ENCODE measurements at places on chromosomes 2 and 18.

GRCh38 chr2:33326100-33326499 lies 150.3 kb upstream of the RASGRP3 start:
- no peak for DNase-seq

DNA sequence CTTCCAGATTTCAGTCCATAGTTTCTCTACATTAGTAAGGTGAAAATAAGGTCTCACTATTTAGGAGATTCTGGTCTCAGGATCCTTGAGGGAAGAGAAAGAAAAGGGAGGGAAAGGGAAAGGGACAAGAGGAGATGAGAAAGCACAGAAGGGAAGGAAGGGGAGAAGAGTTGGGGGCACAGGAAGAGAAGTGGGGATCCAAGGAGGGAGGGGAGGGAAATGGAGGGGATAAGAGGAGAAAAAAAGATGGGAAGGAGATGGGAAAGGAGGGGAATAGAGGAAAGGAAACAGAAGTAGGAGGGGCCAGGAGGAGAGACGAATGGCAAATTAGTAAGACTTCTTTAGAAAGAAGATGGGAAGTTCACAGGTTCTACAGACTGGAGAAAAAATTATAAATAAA lies 39.2 kb upstream of the SPTBN1 start:
- no peak for DNase-seq

DNA sequence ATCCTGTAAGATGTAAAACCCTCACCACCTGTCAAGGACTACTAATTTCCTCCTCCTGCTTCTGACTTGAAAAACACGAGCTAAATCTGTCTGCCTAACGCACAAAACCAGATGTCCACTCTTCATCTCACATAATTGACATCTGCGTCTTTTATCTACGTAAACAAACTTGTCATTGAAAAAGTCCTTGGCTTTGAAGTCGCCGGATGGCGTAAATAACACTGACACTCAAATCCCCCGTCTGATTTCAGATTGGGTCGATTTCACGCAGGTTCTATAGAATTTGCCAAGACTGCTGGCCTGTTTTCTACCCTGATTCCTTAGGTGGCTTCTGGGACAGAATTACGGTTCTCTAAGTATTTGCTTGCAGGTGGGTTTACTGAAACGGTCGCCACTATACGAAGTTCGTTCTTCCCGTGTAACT lies 539 bp upstream of the MOB4 start:
- DNase-seq, result no peak

DNA sequence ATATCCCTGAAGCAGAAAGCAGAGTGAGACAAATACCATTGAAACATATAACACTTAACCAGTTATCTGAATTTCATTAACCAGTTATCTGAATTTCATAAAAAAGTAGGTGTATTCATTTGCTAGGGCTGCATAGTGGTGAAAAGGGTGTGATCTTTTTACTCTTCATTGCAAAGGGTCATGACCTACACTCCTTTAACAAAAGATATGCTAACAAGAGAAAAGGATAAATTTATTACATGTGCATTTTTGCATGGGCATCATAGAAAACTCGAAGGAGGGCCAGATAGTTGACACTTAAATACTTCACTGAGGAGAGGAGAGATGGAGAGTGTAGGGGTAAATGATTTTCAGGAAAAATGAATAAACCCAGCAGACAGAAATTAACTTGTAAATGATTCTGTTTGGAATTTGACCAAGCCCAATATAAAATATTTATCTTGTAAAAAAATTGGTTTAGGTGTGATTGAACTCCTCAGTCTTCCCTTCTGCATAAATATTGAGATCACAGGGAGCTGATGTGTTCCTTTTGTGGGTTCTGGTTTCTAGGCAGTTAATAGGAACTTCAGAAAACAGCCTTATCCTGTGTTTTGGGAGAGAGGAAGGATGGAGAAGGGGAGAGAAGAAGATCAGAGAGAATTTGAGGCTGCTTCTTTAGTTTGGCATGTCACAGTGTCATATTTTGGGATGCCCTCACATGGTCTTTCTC lies 372.5 kb upstream of the SYT4 start:
- no peak for DNase-seq

GRCh38 chr2:234267534-234267933 lies 217.0 kb downstream of the SPP2 start:
- DNase-seq, result no peak

- DNase-seq, result no peak
Measured at GRCh38 chr2:78418021-78418420, 607.5 kb upstream of the REG3G start.

- DNase-seq, result no peak
Measured at GRCh38 chr2:47239119-47239969, 84.2 kb upstream of the STPG4 start.

DNA sequence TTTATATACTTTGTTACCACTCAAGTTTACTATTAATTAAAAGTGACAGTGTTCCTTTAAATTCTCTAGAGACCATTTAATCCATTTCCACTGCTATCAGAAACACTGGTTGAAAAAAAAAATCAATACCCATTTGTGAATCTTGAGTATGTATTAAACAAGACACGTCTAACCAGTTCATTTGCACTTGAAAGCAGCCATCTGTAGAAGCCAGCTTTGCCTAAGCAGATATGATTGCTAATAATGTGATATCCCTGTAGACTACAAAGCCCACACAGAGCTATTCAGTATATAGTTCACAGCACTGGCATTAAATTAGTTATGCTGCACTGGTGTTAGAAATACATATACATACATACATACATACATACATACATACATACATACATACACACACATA lies 111.8 kb upstream of the SP3 start:
- DNase-seq, result no peak

- no peak for DNase-seq
Measured at GRCh38 chr2:11683476-11683875, 13.5 kb upstream of the NTSR2 start.

GRCh38 chr18:57771626-57772025 lies 31.5 kb downstream of the ATP8B1 start:
- DNase-seq, result no peak

- no peak for DNase-seq
Measured at GRCh38 chr2:71781695-71782228, 328.4 kb downstream of the DYSF start.

DNA sequence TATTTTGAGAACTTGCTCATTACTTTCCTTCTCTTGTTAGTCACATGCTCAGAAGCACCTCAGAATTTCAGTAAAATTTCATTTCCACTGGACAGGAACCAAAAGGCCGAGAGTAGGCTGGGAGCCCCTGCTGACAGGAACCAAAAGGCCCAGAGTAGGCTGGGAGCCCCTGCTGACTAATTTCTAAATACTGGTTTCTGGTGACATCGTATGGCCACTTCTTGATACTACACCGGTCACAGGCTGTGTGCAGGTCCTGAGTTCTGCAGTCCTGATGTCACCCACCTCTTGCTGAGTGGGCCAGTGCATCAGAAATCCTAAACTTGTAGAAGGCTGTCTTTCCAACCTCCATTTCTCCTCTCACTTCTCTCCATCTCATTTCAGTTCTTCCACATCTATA lies 17.7 kb upstream of the EN1 start:
- no peak for DNase-seq

GRCh38 chr2:16215902-16216557 lies 275.7 kb downstream of the MYCN start:
- DNase-seq, result no peak

DNA sequence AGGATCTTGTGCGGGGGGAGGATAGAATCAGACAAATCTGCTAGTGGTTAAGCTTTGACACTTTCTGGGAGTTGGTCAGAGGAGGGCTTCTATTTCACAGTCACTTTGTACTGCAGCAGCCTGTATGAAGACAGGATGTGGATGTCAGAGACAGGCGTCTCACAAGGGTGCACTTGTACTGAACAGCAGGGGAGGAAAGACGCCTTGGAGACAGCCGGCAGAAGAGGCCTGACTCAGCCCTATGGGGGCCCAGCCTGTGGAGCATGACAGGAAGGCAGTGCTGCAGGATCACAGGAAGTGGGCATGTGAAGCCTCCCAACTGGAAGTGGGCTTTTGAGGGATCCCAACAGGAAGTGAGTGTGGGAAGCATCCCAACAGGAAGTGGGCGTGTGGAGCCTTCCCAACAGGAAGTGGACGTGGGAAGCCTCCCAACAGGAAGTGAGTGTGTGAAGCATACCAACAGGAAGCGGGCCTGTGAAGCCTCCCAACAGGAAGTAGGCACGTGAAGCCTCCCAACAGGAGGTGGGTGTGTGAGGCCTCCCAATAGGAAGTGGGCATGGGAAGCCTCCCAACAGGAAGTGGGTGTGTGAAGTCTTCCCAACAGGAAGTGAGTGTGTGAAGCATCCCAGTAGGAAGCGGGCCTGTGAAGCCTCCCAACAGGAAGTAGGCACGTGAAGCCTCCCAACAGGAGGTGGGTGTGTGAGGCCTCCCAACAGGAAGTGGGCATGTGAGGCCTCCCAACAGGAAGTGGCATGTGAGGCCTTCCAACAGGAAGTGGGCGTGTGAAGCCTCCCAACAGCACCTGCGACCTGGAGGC lies 212.3 kb downstream of the SNTG2 start:
- DNase-seq, result peak; percentile 30

DNA sequence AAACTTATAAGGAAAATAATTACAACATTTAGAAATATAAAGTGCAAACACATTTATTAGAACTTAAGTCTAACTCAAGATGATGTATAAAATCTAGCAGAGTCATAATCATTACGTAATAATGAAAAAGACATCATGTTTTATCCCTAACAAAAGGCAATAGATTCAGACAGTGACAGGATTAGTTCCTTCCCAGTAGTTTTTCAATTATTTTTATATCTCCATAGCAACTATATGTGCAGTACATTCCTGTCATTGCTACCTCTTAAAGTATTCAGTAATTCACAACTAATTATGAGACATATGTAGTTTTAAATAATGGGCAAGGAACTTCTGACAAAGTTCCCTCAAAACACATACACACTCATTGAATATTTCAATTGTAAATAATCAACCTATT lies 687.9 kb downstream of the CCDC85A start:
- no peak for DNase-seq

GRCh38 chr18:43159086-43159770 lies 43.7 kb upstream of the RIT2 start:
- no peak for DNase-seq

DNA sequence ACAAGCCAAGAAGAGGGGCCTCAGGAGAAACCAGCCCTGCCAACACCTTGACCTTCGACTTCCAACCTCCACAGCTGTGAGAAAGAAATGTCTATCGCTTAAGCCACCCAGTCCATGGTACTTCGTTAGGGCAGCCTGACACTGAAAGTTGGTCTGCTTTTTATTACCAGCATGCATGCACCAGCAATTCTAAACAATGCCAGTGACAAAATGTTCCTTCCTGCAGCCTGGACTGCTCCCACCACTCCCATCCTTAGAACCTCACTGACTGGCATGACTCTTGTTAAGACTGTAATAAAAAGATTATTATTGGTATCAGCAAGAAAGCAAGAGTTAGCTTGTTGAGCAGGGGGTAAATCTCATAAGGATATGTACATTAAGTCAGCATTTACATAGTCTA lies 33.6 kb downstream of the TMEM177 start:
- no peak for DNase-seq

DNA sequence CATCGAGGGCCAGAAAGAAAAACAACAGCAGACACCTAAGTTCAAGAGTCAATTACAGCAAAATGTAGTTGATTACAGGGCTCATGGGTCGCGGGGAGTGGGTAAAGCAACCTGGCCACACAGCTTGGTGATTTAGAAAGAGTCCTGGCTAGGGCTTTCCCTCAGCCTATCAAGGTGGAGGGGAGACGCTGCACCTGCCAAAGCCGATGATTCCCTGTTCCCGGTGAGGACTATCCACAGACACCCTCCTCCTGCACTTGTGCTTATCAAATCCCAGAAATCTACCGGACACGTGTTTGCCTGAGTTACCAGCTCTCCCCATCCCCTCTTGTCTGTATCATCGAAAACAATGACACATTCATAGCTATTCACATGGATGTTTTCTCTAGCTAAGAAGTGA lies 7.0 kb upstream of the SOX11 start:
- DNase-seq, result no peak

- DNase-seq, result no peak
Measured at GRCh38 chr18:27956001-27956640, 220.8 kb downstream of the CDH2 start.

DNA sequence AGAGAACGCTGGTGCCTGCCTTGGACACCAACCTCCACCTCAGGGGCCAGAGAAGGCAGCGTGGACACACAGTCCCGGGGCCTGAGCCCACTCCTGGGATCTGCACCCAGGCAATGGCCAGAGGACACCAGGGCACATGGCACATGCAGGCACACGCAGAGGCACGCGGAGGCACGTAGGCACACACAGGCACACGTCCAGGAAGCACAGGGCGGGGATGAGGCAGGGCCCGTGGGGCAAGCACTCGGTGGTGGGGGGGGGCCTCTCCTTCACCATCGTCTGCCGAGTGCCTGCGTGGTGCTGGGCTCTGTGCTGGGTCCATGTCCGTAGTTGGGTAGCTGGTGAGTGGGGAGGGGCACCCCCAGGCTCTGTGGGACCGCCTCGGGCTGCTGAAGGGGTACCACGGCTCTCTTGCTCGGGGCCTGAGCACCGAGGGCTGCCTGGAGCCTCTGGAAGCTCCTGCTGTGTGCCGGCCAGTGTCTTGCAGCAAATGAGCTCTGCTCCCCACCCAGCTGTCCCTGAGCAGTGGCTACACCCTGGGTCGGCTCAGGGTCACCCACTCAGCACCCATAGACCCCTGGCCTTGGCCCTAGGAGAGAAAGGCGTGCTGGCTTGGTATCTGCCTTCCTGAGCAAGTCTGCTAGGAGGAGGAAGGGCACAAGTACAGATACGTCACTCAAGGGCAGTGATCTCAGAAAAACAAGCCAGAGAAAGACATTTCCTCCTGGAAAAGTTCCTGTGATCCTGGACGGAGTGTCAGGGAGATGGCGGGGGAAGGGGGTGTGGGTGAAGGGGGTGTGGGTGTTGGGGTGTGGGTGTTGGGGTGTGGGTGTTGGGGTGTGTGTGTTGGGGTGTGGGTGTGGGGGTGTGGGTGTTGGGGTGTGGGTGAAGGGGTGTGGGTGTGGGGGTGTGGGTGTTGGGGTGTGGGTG lies 26.4 kb downstream of the RTP5 start:
- peak; percentile 16 for DNase-seq

DNA sequence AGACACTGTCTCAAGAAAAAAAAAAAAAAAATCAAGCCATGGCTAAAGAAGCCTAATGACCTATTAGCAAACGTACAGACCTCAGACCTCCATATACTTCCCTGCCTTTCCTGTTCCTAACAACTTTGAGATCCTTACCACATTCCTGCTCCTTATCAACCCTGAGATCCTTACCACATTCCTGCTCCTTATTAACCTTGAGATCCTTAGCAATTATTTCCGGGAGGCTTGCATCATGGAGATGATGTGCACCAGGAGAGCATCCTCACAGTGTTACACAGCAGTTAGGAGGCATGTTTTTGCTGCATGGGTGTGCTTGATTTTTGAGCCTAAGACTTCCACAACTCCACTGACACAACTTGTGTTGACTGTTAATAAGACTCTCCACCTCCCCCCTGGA lies 54.6 kb upstream of the RASGRP3 start:
- no peak for DNase-seq

- no peak for DNase-seq
Measured at GRCh38 chr2:23327416-23327815, 57.6 kb upstream of the KLHL29 start.

DNA sequence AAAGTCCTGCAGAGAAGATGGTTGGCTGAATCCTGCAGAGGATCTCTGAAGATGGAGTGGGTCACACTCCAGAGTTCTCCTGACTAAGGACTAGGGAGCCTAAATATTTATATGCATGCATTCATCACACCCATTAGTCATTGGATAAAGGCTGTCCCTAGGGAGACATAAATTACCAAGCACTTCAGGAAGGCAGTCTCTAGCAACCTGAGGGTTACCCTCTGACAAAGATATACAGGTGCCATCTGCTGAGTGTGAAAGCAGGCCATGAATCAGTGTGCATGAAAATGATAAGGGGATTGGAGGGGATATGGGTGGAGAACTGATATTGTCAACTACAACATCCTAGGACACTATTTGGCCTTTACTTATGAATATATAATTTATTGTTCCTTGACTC lies 294.8 kb upstream of the DDX18 start:
- no peak for DNase-seq
